Activated CD4-positive, alpha-beta T cell treated with anti-CD3 and anti-CD28 coated beads, Interleukin-2, amount 10 ng/mL, durations not matched to agents 7 days and 5 days (primary cell): ENCODE measurements at places on chromosomes 3 and 15.

DNA sequence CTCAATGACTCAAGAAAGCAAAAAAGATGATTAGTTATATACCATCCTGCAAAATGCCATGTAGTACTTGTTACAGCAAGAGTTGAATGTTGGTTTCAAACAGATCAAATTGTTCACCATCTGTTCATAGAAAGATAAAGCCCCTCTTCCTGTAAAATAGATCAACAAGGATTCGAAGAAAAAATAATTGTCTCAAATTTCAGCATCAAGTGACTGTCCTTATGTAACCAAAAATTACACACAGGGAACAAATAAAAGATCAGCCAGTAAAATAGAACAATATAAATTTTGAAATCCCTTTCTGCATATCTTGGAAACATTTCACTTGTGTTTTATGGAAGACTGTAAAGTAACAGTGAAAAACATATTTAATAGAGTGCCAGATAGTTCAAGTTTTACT, 165.1 kb upstream of the STAC start:
- no peak overlapping the region for H3K27ac ChIP-seq
- H3K4me1 ChIP-seq = no peaks in the 10 kb centered on the region
- DNase-seq = no peak
- no peaks in the 10 kb centered on the region for H3K36me3 ChIP-seq
- no peaks in the 10 kb centered on the region for H3K27me3 ChIP-seq

DNA sequence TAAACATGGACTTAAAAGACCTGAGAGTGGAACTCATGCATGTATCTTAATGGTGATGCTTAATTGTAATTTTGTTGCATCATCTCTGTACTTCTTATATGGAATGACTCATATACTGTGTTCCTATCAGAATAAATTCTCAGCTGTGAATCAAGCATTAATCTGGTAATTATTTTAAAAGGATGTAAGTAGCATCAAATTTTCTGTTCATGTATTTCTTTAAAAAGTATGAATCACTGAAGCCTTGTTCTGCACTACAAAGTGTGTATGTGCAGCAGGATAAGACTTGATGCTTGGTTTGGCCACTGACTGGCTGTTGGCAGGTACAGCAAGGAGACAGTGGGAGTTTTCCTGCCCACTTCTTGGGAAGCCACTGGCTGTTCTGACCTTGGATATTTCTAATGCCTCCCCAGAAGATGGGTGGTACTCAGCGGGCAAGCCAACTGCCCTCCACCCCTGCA, 123.9 kb downstream of the ANO10 start:
- DNase-seq = no peak
- peaks cover 1% of the 10 kb centered on the region for H3K36me3 ChIP-seq
- no peak overlapping the region for H3K27ac ChIP-seq

DNA sequence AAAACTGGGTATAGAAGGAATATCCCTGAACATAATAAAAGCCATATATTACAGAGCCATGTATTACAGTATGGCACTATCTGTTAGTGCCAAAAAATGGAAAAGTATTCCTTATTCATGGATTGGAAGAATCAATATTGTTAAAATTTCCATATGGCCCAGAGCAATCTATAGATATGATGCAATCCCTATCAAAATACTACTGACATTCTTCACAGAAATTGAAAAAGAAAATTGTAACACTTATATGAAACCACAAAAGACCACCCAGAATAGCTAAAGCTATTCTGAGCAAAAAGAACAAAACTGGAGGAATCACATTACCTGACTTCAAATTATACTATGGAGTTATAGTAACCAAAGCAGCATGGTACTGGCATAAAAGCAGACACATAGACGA, 218.8 kb downstream of the PLCL2 start:
- peaks cover 1% of the 10 kb centered on the region for H3K36me3 ChIP-seq
- peaks cover 3% of the 10 kb centered on the region for H3K4me1 ChIP-seq
- DNase-seq = no peak

- peaks cover 29% of the 10 kb centered on the region for H3K36me3 ChIP-seq
- DNase-seq = peak; percentile 38
- peak overlapping the region; percentile 88 for H3K4me3 ChIP-seq
- H3K4me1 ChIP-seq = peaks cover 34% of the 10 kb centered on the region
Measured at GRCh38 chr15:44535523-44536301, 1.2 kb upstream of the EIF3J start.

DNA sequence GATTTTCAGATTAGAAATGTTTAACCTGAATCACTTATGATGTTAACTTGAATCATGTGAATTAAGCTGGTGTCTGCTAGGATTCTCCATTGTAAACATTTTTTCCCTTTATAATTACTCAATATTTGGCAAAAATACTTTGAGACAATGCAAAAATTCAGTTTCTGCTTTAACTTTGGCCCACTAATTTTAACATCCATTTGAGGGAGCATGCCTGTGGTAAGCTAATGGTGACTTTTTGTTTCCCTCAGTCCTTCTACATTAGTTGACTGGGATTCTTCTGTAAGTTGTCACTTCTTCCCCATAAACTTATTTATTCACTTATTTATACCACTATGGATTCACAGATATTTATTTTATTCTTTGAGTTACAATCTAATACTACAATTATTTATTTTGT, 59.3 kb downstream of the PIK3R4 start:
- no peak overlapping the region for H3K4me3 ChIP-seq
- peaks cover 29% of the 10 kb centered on the region for H3K36me3 ChIP-seq
- H3K27me3 ChIP-seq = no peaks in the 10 kb centered on the region
- DNase-seq = no peak
- H3K27ac ChIP-seq = no peak overlapping the region
